ENCODE measurements at places on chromosomes 3 and 15.

DNA sequence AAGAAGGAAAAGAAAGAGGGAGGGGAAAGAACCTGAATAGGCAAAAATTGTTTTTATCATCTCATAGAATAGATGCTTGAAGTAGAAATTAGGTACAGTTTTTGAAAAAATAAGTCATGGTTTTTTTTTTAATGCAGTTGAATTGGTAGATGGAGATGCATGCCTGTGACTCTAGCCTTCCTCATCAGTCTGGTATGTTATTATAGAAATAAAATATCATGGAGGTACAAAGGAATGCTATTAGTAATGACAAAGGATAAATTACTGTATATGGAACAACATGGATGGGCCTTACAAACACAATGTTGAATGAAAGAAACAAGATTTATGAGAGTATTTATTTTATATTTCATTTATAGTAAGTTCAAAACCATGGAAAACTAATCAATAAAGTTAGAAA lies 162.4 kb upstream of the GALNT15 start:
- DNase-seq: no peak

- no peak for DNase-seq
These were observed 382 bp upstream of the COX17 start for GRCh38 chr3:119677641-119677934.

- DNase-seq: no peak
These were observed 42.9 kb downstream of the MYO1E start for GRCh38 chr15:59329570-59330350.

DNA sequence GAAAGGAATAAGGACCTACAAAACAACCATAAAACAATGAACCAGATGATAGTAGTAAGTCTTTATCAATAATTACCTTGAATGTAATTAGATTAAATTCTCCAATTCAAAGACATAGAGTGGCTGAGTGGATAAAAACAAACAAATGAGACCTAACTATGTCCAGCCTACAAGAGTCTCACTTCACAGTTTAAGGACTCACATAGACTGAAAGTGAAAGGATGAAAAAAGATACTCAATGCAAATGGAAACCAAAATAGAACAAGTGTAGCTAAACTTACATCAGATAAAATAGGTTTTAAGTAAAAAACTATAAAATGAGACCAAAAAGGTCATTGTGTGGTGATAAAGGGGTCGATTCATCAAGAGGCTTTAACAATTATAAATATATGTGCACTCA lies 21.9 kb upstream of the NR1I2 start:
- no peak for DNase-seq

DNA sequence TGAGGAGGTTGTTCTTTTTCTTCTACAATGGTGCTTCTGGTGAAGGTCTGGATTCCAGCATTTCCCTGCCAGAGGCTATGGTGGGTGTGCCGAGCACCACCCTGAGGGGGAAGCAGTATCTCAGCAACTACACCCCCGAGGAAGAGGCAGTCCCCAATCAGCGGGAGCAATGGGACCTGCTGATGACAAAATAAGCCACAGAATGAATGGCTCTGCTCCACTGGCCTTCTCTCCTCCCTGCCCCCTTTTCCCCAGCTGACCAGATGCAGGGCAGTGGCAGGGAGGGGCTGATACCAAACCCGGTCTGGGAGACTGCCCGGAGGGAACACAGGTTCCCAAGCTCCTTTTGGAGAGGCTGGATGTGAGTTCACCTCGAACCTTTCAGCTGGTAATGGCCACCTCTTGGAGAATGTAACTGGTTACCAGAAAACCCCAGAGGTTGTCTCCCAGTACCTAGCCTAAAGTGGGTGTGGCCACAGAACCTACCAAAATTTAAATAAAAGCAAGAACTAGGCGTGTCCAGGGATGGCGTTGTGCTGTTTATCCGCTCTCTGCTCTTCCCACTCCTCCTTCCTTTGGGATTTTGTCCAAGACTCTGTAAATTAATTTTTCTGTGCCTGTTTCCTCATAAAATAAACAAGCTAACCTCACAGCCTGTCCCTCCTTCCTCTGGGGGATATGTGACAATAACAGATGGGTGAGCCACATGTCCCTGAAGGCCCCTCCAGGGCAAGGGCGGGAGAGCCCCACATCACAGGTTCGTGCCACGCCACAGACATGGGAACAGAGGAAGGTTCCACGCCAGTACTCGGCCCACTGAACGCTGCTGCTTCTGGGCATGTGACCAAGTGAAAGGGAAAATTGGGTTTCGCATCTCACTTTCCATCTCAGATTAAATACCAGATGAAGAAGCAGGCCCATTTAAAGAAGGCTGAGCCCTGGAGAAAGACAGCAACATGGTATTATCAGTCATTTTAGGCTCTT lies 35.1 kb upstream of the SPTBN5 start:
- DNase-seq: no peak

GRCh38 chr3:143824735-143825385 lies 23.4 kb downstream of the SLC9A9 start:
- DNase-seq: no peak

DNA sequence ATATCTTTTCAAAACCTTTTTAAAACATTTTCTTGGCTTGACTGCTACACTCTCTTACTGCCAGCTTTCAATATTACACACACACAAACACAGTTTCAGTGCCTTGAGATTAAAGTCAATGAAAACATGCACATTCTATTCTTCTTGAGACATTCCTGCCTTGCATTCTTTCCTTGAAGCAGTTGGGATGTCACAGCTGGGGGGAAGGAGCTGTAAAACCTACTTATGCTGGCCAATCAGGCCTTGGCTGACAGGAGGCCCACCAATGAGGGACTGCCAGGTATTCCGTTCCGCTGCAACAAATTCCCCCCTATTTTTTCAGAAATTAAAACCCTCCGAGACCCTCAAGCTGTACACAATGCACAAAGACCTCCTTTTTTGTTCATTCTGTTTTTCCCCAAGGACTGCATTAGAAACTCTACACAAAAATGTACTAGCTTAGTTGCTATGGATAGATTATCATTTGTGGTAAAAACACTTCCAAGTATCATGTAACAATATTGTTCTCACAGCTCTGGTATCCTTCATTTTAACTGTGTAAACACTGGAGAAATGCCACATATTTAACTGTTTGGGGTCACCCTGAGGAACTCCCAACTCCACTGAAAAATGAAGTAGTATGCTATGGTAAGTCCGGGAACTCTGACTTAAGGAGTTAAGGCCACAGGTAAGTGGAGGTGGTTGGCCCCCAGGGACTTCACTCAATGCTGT lies 18.5 kb downstream of the FSTL1 start:
- DNase-seq: no peak

DNA sequence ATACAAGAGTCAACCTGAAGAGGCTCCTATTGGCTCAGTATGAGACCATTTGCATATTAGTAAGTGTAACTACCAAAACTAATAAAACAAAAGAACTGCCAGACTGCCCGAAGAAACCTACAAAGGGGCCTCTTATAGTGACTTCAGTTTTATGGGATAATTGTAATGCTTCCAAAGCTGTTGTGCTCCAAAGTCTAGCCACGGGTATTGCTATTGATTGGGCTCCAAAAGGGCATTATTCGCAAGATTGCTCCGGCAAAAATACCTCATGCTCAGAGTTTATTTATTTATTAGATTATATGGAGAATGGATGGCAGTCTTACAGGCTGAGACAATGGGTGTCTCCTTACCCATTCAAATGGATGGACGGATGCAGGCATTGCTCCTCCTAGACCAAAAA lies 11.4 kb downstream of the RPL22L1 start:
- no peak for DNase-seq

GRCh38 chr3:78115983-78116382 lies 1076.1 kb downstream of the ROBO2 start:
- DNase-seq: no peak

DNA sequence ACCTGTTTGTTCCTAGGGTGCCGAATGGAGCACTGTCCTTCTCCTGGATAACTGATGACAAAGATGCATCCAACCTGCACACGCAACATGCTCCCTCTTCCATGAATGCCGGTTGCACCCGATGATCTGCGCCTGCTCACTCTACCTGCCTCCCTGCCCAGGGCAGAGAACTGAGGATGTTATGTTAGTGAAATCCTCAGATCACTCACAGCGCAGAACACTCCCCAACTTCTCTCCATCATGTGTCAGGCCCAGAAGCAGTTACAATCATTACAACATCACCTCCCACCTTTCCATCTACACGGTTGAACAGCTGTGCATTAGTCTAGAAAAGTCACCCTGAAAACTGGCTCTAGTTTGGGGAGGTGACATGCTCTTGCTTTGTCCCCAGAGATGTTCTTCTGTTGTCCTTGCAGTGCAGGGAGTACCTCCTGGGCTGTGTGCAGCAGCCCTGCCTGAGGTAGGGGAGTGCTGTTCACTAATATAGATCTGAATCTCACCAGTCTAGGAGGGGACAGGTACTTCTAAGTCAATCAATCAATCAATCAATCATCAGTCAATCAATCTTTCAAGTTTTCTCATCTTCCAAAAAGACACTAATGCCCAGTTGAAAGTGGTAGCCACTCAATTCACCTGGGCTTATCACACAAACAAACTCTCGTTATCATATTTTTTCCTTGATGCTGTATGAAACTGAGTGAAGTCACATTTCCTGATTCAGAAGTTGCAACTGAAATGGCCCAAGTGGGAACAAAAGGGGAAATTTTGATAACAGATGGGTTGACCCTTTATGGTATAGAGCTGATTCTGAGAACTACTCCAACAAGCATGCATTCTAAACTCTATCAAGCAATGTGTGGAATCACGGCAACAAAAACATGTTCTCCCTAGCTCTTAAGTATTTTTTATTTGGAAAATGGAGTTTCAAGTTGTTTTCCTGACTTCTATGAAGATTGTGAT lies 15.4 kb upstream of the ISLR start:
- no peak for DNase-seq

- no peak for DNase-seq
These were observed 302.0 kb downstream of the RYR3 start for GRCh38 chr15:33612721-33613304.

DNA sequence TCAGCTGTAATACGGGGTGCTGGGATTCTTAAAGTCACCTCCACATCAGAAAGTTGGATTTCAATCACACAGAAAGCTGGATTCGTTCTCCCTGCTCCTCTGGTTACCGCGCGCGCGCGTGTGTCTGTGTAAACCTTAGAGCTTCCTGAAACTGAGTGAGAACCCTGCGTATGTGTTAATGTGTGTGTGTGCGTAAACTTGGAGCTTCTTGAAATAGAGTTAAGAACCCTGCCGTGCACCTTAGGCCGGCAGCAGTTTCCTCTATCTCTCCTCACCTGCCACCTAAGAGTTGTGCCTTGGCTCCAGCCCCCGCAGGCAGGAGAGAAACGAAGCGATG lies 531 bp downstream of the LZTFL1 start:
- DNase-seq: no peak

DNA sequence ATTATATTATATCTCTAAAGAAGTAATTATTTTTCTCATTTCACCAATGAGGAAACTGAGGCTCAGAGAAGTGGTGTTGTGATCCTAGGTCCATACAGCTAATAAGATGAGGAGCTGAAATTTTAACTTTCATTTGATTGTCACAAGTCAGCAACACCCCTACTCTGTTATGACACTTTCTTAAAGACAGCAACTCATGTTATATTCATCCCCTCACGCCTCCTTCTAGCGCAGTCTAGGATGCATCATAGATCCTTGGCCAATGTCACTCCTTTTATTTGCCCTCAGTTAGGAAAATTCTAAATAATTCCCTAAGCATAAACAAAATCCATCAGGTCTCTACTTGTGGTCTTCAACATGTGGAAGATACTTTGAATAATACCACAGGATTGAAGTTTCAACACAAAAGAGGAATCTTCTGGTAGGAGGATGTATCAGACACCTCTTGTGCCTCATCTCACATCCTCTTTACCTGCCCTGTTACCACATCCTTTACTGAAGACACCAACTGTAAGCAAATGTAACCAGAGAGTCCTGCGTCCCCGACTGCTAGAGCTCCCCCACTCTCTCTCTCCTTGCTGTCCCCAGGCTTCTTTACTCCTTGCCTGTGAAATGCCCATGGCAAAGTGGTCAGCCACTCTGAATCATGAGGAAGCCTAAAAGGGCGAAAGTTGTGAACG lies 53.7 kb downstream of the TRIM42 start:
- no peak for DNase-seq

DNA sequence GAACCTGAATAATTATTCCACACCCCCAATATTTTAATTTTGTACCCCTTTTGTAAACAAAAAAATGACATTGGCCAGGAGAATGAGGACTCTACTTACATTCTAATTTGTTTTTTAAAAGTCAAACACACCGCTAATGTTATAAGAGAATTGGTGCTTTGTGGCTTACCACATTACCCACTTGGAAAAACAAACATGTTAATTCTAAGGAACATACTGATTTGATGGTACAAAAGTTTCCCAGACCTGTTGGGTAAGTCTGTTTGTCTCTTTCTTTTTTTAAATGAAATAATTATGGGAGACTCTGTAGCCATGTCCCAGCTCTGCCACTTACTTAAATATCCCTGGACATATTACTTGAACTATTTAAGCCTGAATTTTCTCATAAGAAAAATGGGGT lies 352.5 kb upstream of the C2CD4B start:
- no peak for DNase-seq

- no peak for DNase-seq
These were observed 14.9 kb downstream of the ZBTB47 start for GRCh38 chr3:42668413-42668760.
